Stimulated activated CD4-positive, alpha-beta T cell treated with anti-CD3 and anti-CD28 coated beads, Interleukin-1b, Interleukin-23, amount 100 ng/mL, for 24 hours (primary cell): ENCODE measurements at places on chromosomes 1 and 21.

- no peak for DNase-seq
Observed at GRCh38 chr1:48356901-48357300, 115.1 kb downstream of the SPATA6 start.

GRCh38 chr1:5980314-5981008 lies 11.8 kb downstream of the NPHP4 start:
- no peak for DNase-seq

GRCh38 chr21:16441789-16442188 lies 712.0 kb downstream of the USP25 start:
- DNase-seq: no peak

GRCh38 chr21:31711745-31712285 lies 20.1 kb downstream of the SCAF4 start:
- no peak for DNase-seq

- no peak for DNase-seq
Observed at GRCh38 chr1:101392552-101392951, 155.7 kb downstream of the S1PR1 start.

- no peak for DNase-seq
Observed at GRCh38 chr1:201183209-201183608, 7.4 kb upstream of the IGFN1 start.

GRCh38 chr21:32240851-32241687 lies 37.8 kb downstream of the MIS18A start:
- no peak for DNase-seq

- no peak for DNase-seq
Observed at GRCh38 chr1:61245696-61246400, 163.5 kb downstream of the NFIA start.
